ENCODE measurements at places on chromosomes 5 and 9.
A peak's percentile ranks its signal among the peaks of the same experiment; 100 is the strongest.

GRCh38 chr9:22415941-22416691, 30.5 kb upstream of the DMRTA1 start:
- DNase-seq, result no peak

DNA sequence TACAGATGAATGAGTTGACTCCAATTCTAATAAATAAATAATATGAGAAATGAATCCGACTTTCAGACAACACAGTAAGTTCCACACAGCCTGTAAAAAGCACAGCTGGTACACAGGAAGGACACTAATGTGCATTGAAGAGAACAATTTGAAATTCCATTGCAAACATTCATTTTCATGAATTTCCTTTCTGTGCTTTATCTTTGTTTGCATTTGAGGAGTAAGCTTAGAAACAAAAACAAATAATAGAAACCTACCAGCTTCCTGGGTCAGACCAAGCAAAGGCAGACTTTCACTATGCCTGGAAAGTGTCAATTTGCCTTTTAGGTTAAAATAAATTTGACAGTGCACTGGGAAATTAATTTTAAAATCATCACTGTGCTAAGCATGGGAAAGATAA, 143.8 kb upstream of the VLDLR start:
- DNase-seq, result no peak

- no peak for DNase-seq
Measured at GRCh38 chr5:72434781-72435437, 72.3 kb downstream of the ZNF366 start.

- peak; percentile 54 for DNase-seq
Measured at GRCh38 chr5:177310757-177311391, 824 bp downstream of the MXD3 start.

GRCh38 chr5:113652161-113652560, 138.7 kb downstream of the YTHDC2 start:
- DNase-seq, result no peak

- DNase-seq, result no peak
Measured at GRCh38 chr5:149317281-149318048, 27.8 kb upstream of the GRPEL2 start.

GRCh38 chr9:318646-319045, 104.0 kb downstream of the DOCK8 start:
- DNase-seq, result no peak

Measured in psoas muscle (tissue), 8 donors.